ENCODE measurements at places on chromosomes 2 and 18.

- DNase-seq: no peak
Measured at GRCh38 chr2:174775571-174775980, 11.3 kb upstream of the CHRNA1 start.

DNA sequence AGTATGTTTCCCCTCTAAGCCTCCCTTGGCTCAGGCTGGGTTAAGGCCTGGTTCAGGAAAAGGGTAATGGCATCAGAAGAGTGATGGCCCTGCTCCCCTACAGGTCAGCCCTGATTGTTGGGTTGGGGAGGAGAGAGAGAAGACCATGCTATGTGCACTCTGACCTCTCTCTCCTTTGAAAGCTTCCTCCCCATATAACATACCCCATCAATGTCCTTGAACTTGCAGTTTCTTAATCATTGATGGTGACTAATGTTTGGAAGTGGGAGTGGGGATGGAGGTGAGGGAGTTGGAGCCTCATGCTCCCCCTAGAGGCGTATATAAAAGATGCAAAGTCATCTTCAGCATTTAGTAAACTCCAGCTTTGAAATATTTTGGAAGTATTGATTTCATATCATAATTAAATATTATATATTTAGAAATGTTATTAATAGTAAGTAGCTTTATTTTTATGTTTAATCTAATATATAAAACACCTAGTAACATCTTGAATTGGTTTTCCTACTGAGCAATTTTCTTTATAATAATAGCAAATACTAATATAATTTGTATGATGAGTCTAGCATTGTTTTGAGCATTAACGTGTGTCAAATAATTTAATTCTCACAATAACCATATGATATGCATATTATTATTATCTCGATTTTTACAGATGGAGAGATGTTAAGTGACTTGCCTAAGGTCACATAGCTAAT, 8.8 kb downstream of the PLCL1 start:
- DNase-seq: no peak

DNA sequence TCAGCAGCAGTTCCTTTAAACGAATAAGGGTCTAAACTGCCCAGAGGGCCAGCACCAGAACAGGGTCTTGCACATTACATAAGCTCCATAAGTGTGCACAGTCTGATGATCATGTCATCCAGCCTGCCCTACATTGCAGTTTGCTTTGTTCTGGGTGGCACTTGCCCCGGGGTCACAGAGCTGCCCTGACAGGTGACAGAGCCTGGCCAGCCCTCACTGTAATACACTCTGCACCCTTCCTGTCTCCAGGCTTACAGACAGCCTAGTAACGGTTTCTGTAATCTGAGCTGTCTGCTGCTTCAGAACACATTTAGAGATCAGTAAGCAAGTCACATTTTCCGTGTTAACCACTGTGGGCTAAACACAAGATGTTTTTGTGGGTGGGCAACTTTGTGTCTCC, 213.3 kb downstream of the FAM210A start:
- no peak for DNase-seq

DNA sequence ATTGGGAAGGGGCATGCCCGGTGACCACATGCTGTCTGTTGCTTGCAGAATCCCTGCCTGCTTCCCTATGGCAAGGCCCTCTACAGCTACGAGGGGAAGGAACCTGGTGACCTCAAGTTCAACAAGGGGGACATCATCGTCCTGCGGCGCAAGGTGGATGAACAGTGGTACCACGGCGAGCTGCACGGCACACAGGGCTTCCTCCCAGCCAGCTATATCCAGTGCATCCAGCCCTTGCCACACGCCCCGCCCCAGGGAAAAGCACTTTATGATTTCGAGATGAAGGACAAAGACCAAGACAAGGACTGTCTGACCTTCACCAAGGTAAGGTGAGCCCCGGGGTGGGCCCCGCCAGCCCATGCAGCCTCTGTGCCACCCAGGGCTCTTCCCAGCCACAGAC, 218.6 kb downstream of the SH3RF3 start:
- no peak for DNase-seq

GRCh38 chr18:22260208-22260820, 90.9 kb downstream of the GATA6 start:
- DNase-seq: no peak

DNA sequence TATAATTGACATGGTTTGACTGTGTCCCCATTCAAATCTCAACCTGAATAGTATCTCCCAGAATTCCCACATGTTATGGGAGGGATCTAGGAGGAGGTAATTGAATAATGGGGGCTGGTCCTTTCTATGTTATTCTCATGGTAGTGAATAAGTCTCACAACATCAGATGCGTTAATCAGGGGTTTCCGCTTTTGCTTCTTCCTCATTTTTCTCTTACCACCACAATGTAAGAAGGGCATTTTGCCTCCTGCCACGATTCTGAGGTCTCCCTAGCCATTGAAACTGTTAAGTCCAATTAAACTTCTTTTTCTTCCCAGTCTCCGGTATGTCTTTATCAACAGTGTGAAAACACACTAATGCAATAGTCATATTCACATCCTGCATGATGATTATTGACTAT, 1073.3 kb upstream of the CDH2 start:
- DNase-seq: no peak

DNA sequence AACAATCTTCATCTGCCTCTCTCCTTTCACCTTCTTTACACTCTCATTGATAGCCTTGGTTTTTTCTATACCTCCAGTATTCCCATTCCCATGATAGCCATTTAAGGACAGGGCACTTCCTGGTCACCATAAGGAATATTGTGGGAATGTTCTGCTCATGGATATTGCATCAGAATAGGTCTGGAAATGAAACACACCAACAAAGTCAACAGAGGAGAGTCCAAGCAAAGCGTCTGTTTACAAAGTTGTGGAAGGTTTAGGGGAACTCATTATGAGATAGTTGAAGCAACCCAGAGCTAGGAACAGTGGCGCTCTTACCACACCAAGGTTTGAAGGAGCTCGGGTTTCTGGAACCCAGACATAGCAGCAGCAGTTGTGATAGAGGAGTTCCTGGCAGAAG, 150.3 kb upstream of the TNP1 start:
- DNase-seq: no peak

DNA sequence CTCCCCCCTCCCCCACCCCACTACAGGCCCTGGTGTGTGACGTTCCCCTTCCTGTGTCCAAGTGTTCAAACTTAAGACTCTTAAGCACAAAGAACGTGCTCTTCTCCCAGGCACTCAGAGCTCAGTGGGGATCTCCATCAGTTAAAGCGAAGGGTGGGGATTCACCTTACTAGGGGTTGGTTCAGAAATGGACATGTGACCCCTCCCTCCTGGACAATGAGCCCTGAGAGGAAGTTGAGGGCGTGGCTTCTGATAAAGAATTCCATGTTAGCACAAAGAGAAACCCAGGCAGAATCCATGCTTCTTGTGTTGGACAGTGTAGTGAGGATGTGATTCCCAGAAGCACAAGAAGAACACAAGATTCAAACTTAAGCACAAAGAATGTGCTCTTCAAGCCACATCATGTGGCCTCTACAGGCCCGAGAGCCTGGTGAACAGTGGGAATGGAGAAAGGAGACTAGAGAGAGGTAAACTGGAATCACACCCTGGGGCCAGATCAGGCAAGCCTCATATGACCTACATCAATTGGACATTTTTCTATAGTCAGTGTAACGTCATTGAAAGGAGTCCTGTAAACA, 78.1 kb upstream of the TTC39C start:
- DNase-seq: no peak
